ENCODE measurements at places on chromosomes 12 and 14. TPM values are rescaled to one million over a fixed set of nuclear protein-coding genes. Genes with fewer than 3 reads are reported as not detected.

GRCh38 chr14:104569435-104569834 is 10.1 kb upstream of the C14orf180 start:
- DNase-seq, result no peak
- H3K27me3 ChIP-seq, result peaks cover 55% of the 10 kb centered on the region
- H3K36me3 ChIP-seq, result no peaks in the 10 kb centered on the region

GRCh38 chr12:82930301-82930700 is 243.6 kb downstream of the TMTC2 start:
- H3K36me3 ChIP-seq, result no peaks in the 10 kb centered on the region
- H3K4me1 ChIP-seq, result no peaks in the 10 kb centered on the region
- H3K27me3 ChIP-seq, result no peaks in the 10 kb centered on the region
- DNase-seq, result no peak

DNA sequence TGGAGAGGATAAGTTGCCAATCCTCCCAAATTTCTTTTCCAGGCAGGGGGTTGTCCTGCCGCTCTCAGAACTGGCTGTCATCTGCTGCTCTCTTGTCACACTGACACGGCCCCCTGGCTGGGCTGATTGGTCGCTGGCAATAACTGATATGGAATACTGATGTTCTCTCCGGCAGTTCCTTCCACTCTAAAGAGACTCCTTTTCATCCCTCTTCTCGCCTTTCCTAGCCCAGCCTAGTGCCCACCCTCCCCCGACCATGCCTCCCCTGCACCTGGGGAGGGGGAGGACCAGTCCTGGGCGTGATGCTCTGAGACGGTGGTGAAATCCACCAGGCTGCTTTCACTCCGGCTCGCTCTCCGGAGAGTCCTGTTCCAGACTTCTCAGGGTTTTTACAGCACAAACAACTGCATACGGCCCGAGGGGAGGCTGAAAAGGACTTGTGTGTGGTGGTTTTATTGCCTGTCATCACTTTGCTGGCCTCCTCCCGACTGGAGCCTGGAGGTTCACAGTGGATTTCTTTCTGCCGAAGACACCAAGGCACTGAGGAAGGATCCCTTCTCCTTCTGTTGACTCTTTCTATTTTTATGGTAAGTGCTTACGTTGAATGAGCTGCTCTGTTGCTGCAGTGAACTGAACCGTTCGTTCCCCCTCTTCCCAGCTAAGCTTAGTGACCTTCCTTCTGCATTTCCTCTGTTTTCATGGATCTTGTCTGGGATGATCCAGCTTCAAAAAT is at the start of gene ANO4:
Gene ANO4, plus strand, starts transcription at position 336 of the 733 bp plus-strand sequence. CDS start 107,010 bp downstream, outside the sequence.
- no peak within 1 kb of the TSS for H3K4me3 ChIP-seq

DNA sequence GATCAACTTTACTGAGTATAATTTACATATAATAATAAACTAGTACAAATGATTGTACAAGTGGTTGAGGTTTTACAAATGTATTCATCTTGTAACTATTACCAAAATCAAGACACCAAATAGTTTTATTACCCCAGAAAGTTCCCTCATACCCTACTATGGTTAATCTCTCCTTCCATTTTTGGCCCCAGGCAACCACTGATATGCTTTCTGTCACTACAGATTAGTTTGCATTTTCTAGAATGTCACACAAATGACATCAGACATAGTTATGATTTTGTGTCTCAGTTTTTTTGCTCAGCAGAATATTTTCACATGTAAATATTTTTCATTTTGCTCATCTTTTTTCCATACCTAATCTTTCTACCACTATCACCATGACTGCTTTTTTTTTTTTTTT is 49.1 kb downstream of the TMX1 start:
- no peak for DNase-seq
- H3K36me3 ChIP-seq, result no peaks in the 10 kb centered on the region
- no peak overlapping the region for H3K27ac ChIP-seq
- H3K4me1 ChIP-seq, result no peaks in the 10 kb centered on the region
- no peaks in the 10 kb centered on the region for H3K27me3 ChIP-seq

GRCh38 chr12:127150956-127151355 is 1116.0 kb upstream of the TMEM132C start:
- H3K4me1 ChIP-seq, result peaks cover 7% of the 10 kb centered on the region
- no peak for DNase-seq
- no peak overlapping the region for H3K27ac ChIP-seq
- no peaks in the 10 kb centered on the region for H3K27me3 ChIP-seq

DNA sequence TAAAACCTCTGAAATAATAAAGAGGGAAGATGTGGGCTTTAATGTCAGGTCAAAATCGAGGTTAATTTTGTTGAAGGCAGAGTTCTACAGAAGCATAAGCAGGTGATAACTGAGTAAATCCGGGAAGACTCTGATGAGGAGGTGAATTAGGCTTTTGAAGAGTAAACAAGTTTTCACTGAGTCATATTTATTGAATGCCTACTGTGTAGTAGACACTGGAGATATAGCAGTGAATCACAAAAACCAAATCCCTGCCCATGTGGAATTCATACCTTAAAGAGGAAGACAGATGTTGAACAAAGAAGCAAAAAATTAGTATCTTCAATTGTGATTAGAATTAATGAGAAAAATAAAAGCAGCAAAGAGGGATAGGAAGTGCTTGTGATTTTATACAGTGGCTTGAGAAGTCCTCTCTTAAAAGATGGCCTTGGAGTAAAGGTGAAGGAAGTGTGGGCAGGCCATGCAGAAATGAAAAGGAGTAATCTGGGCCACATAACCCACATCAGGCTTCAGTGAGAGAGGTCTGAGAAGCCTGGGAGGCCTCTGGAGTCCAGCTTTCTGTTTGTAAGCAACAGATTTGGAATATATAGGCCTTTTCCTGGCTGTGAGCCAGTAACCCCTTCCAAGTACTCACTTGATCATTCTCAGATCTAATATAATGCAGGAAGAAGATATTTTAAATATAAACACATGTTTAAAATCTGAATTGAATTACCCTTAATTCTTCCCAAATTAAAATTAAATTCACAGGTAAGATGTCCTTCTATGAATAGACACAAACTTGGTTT is 46.7 kb downstream of the BHLHE41 start:
- H3K4me3 ChIP-seq, result no peak overlapping the region
- no peak for DNase-seq
- H3K27ac ChIP-seq, result no peak overlapping the region
- no peaks in the 10 kb centered on the region for H3K4me1 ChIP-seq
- no peaks in the 10 kb centered on the region for H3K36me3 ChIP-seq

- H3K4me1 ChIP-seq, result peaks cover 29% of the 10 kb centered on the region
- H3K36me3 ChIP-seq, result no peaks in the 10 kb centered on the region
- no peak overlapping the region for H3K27ac ChIP-seq
- H3K4me3 ChIP-seq, result no peak overlapping the region
Observed at GRCh38 chr14:60639674-60640073, 9.6 kb downstream of the SIX1 start.

GRCh38 chr14:71713016-71713415 is 219.2 kb upstream of the RGS6 start:
- H3K4me3 ChIP-seq, result no peak overlapping the region
- no peak for DNase-seq
- no peaks in the 10 kb centered on the region for H3K27me3 ChIP-seq

Gene PTPRR
- total RNA-seq, result 1.4 TPM

Gene ZNF705A
- 0.15 TPM for total RNA-seq

Gene RD3L
- total RNA-seq, result not detected

Data from lower lobe of right lung (tissue), 2 donors.